ENCODE measurements at places on chromosomes 7 and 10.

- no peak for DNase-seq
Observed at GRCh38 chr10:118775478-118775877, 20.7 kb upstream of the CACUL1 start.

GRCh38 chr7:822692-823276, 9.5 kb upstream of the SUN1 start:
- DNase-seq, result no peak

DNA sequence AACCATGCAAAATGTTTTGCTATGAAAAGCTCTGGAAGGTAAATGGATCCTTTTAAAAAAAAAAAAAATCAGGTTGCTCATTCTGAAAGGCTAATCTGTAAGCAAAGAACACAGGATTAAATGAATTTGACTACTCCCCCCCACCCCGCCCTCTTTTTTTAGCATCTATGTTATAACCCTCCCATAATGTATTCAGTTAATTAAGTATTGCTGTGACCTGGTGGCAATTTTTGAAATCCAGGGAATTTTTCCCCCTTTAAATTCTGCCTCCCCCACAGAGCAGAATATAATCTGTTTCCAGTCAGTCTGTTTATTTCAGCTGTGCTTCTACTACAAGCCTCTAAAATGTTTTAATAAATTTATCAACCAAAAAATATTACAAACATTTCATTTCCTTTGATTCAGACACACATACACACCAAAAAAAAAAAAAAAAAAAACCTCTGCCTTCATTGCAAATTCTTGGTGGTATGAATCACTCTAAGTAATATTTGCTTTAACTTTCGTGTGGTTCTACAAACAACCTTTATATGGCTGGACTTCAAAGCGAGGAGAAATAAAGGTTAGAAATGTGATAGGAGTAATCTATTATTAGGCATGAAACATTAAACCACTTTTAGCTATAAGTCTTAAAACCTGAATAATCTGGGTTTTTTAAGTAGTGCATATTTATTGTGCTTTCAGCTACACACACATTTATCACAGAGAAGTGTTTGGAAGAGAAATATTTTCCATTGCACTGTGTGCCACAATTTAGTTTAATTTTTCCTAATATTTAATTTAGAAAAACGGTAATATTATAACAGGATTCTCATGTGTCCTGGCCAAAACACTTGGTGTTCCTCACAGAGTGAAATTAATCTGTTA, 64.4 kb upstream of the ARID5B start:
- DNase-seq, result no peak

GRCh38 chr10:132667342-132668047, 118.5 kb downstream of the NKX6-2 start:
- no peak for DNase-seq

GRCh38 chr10:109912335-109913281, 10.7 kb downstream of the XPNPEP1 start:
- DNase-seq, result no peak

DNA sequence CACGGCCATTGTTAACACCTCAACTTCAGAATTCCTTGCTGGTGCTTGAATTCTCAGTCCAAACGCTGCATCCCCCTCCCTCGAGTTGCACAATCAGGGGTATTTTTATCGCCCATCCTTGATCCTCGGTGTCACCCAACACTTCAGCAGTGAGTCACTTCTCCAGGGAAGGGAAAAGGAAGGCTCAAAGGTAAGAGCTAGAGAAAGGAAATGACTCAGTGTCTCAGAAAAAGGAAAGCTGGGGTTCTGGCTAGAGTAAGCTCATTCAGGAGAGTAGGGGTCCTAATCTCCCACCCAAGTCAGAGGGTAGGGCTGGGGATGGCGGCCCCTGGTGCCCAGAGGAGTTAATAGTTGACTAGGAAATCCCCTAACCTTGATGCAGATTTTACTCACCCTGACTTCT, 39.8 kb upstream of the TRIM8 start:
- DNase-seq, result no peak

- DNase-seq, result no peak
Observed at GRCh38 chr10:2120746-2121145, 383.4 kb upstream of the ADARB2 start.

DNA sequence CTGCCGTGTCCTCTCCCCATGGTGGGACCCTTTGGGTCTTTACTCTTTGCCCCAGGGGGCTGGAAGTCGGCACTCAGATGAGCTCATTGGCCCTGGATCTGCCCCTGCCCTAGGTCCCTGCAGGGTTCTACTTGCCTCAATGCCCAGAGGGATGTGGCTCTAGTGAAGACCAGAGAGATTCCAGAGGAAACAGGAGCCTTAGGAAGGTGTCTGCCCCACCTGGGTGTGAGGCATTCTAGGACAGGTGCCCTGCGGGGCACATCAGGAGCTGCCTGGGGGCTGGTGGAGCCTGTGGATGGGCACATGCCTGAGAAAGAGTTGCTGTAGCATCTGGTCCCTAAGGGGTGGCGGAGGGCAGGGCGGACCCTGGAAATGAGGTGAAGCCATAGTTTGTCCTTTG, 128.6 kb downstream of the ADCY1 start:
- no peak for DNase-seq

DNA sequence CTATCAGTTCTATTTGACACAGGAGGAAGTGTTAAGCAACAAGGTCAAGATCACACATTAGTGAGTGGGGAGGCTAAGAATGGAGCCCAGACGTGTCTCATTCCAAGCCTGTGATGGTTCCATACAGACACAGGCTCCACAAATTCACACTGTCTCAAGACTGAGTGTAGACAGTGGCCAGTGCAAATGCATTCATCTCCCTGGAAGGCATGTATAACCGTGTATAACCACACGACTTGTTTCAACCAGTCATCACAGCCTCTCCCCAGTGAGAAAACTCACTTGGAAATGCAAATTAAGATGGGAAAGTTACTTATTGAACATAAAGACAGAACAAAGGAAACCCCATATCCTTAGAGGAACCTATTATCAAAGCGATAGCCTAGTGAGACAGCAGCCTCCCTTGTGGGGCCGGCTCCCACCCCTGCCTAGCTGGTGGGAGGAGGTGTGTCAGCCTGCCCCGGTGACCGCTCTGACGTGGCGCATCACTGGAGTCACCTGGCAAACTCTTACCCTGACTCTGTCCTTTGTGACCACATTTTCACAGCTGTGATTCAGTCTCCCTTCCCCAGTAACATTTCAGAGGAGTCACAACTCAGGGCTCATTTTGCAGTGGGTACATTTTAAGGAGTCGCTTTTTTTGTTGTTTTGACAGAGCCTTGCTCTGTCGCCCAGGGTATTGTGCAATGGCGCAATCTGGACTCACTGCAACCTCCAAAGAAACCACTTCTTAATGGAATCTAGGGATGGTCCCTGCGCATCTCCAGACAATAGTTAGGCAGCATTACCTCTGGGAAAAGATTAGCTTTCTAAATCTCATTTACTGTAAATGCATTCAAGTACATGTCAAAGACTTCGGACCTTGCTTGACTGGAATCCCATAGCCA, 126.6 kb upstream of the PARD3 start:
- DNase-seq, result no peak

- no peak for DNase-seq
Observed at GRCh38 chr7:41428381-41428780, 274.5 kb downstream of the INHBA start.

DNA sequence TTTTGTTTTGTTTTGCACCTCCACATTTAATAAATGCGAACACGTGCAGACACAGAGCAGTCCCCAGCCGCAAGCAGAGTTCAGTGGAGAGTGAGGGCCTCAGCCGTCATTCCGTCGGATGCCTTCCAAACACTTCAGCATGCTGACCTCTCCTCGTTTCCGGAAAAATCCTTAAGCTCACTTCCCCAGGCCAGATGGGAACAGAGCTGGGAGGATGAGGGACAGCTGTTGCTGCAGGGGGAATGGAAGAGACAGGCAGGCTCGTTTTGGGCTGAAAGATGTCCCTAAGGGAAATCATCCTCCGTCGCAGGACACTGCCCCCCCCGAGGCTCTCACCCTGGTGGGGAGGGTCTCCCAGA, 17.2 kb upstream of the FGFR2 start:
- DNase-seq, result no peak

DNA sequence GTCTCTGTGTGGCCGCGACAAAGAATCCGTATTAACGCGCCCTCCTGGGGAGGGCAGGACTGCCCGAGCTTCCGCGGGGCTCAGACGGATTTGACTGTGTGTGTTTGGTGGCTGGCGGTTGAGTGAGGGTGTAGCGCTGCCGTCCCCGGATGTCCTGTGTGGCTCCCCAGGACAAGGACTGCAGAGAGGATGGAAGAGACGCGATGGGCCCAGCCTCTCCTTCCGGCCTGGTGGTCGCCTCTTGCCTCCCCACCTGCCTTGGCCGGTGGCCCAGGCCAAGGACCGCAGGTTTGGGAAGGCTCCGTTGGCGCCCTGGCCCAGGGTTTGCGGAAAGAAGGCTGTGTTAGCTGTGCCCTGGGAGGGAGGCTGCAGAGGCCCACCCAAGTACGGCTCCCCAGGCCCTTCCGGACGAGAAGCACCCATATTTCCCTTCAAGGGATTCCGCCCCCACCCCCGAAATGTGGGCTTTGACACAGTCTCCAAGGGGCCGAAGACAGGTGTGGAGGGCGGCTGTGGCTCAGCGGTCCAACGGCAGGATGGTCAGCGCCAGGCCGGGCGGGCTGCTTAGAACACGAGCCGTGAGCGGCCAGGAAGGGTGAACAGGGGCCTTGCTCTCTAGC, 2.3 kb downstream of the UNCX start:
- DNase-seq, result no peak

DNA sequence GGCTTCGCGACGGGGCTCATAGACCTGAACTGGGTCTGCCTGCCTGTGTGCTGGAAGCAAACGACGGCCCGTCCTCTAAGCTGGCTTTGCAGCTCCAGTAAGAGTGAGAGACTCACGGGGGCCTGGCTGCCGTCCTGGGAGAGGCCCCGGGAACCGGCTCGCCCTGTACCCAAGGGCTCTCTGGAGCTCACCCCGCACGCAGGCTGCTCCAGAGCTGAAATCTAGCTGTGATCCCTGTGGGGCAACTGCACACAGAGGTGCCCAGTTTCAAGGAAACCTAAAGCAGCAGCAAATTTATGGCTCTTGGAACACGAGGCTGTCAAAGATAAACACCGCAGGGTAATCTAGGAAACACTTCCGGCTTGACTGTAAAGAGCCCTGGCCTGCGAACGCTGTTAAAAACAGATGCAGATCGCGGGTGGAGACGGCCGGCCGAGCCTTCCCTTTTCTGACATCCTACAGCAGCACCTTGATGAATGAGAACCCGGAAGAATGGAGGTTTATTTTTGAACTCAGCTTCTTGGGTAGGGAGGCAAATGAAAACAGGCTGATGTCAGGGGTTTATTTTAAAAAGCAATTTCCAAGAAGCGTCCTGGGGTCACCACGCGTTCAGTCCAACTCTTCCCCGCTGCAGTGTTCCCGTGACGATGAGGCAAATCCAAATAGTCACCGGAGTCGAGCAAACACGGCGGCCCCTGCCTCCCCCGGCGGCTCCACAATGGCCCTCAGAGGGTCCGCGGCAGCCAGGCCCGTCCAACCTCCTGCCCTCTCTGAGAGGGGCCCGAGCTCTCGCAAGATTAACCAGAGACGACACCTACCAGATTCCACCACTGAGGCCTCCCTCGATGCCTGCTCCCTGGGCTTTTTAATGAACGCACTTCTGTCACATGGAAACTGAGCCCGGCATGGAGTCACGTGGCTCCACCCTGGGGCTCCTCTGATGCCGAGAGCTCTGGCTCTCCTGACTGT, 29.6 kb downstream of the AMZ1 start:
- DNase-seq, result no peak

DNA sequence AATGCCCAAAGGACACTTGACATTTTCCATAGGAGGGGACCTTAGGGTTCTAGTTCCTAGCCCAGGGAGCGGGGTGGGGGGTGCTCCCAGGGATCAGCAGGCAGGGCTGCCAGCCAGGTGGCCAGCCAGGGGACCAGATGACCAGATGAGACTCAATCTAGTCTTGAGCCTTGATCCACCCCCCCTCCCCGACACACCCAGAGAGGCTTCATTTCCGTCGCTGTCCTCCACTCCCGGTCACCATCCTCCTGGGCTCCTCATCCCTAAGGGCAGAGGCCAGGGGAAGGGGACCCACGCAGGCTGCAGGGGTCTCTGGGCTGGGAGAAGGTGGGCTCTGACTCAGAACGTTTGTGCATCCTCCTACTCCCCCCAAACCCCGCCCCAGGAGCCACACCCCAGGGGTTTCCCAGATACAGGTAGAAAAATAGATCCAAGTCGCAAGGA, 1.0 kb downstream of the STX1A start:
- DNase-seq, result no peak

DNA sequence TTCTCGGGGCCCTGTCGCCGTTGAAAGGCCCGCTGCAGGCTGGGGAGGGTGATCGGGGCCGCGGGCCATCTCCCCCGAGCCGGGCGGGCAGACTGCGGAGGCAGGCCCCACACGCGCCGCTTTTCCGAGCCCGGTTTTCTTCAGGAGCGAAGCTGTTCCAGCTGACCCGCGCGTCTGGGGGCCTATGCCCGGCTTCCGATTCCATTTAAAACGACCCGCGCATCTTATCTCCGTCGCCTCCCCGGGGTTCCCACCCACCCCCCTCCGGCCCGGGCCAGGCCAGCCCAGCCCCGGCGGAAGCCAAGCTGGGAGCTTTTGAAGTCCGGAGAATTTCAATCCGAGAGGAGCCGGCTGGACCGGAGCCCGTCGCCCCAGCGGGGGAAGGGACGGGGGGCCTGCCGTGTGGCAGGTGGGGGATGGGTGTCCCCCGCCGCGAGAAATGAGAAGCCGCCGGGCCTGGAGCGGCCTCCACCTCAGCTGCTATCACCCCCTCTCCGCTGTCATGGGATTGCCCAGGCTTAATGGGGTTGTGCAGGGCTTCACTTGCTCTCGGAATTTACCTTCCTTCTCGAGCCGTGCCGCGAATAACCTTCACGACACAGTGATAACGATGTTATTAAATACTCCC, 3.1 kb upstream of the EVX1 start:
- no peak for DNase-seq

- no peak for DNase-seq
Observed at GRCh38 chr10:3136336-3136735, 36.2 kb downstream of the PITRM1 start.

GRCh38 chr10:5609952-5610616, 56.3 kb downstream of the ASB13 start:
- no peak for DNase-seq

DNA sequence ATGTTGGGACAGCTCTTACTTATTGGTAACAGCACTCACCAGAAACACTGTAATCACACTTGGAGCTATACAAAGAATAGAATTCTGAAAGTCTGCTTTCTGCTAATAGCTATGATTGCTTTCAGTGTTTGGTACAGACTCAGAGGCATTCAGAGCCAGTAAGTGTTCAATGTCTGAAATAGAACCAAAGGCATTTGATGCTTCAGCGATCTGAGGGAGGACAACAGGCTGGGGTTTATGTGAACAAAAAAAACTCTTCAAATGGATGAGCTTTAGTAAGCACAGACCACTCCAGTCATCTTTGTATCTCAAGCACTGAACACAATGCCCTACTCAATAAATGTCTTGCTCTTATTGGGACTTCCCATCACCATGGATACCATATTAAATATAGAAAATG, 322.8 kb upstream of the GRM3 start:
- no peak for DNase-seq

DNA sequence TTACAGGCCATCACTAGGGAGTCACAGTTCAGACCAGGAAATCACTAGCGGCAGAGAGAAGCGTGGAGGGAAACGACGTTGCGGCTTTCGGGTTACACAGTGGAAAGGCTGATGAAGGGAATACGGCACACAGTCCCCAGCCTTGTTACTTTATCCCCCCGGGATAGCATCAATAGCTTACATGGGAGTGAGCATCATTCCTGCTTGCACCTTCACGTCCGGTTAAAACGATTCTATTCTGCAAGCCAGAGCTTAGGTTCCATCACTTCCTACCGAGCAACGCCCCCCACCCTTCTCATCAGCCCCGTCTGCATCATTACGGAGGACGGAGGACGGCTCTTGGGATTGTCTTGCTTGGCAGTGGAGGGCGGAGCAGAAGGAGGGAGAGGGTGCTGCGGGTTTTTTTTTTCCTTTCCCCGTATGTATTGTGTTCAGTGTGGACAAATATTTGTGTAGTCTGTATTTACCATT, 124.9 kb downstream of the CLEC2L start:
- no peak for DNase-seq
